ENCODE measurements at places on chromosomes 2 and 18. TPM values are rescaled to one million over a fixed set of nuclear protein-coding genes. Genes with fewer than 3 reads are reported as not detected.

GRCh38 chr2:28710545-28710944, 41.1 kb upstream of the PPP1CB start:
- no peaks in the 10 kb centered on the region for H3K36me3 ChIP-seq
- H3K27ac ChIP-seq, result no peak overlapping the region
- H3K4me1 ChIP-seq, result peaks cover 15% of the 10 kb centered on the region
- H3K27me3 ChIP-seq, result no peaks in the 10 kb centered on the region

DNA sequence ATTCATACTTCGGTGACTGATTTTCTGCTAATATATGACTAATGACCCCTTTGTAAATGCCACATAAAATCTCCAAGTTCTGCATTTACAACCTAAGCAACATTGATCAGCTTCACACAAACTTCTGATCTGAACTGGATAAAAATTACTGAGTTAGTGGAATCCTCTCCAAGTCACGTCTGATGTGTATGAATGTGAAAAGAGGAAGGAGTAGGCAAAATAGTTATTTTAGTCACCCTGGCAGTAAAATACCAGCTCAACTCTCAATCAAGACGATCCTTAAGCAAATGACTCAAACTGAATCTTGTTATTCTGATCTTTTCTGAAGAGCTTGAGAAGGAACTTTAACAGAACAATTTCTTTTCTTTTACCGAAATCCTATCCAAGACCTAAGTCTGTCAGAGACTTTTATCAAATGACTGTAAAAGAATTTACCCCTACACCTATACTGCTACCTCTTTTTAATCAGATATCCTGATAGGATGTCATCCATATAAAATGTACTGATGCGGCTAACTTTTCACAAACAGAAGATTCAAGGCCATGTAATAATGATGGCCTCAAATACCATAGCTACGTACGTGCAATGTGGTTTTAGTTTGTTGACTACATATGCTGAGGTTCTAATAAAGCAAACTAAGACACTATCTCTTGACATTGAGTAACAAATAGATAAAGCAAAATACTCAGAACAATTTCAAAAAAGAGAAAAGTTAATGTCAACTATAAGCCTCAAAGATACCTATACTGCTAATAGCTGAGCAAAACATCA, 23.7 kb downstream of the CUL3 start:
- peaks cover 37% of the 10 kb centered on the region for H3K4me1 ChIP-seq
- H3K27ac ChIP-seq, result no peak overlapping the region
- DNase-seq, result no peak

DNA sequence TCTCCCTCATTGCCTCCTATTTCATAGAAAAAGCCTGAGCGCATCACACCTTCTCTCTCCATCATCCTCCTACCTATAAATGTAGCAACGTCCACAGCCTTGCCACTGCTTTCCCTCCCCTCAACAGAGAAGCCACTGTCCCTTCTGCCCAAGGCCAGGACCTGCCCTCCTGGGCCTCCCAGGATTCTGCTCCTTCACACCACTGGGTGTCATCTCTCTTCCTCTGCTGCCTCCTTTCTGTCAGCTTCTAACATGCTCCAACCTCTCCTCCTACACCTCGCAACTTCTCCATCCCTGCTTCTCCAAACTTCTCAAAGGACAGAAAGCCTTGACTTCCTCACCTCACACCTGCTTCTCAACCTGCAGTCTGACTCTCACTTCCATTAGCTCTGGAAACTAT, 21.2 kb upstream of the ME2 start:
- no peak overlapping the region for H3K4me3 ChIP-seq
- no peak for DNase-seq
- H3K4me1 ChIP-seq, result no peaks in the 10 kb centered on the region
- no peak overlapping the region for H3K27ac ChIP-seq

Gene CNGA3
- not detected for total RNA-seq

Gene PAIP2B
- 3.2 TPM for total RNA-seq

DNA sequence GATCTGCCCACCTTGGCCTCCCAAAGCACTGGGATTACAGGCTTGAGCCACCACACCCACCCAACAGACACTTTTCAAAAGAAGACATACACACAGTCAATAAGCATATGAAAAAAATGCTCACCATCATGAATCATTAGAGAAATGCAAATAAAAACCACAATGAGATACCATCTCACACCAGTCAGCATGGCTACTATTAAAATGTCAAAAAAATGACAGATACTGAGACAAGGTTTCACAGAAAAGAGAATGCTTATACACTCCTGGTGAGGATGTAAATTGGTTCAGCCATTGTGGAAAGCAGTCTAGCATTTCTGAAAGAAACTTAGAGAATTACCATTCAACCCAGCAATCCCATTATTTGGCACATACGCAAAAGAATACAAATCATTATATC, 1947.2 kb downstream of the SUCLG1 start:
- no peaks in the 10 kb centered on the region for H3K36me3 ChIP-seq
- no peaks in the 10 kb centered on the region for H3K27me3 ChIP-seq
- H3K27ac ChIP-seq, result no peak overlapping the region
- no peak for DNase-seq
- no peak overlapping the region for H3K4me3 ChIP-seq

- no peak overlapping the region for H3K27ac ChIP-seq
- no peaks in the 10 kb centered on the region for H3K4me1 ChIP-seq
- H3K27me3 ChIP-seq, result no peaks in the 10 kb centered on the region
- no peaks in the 10 kb centered on the region for H3K36me3 ChIP-seq
- no peak overlapping the region for H3K4me3 ChIP-seq
- no peak for DNase-seq
Observed at GRCh38 chr2:84175340-84175739, 283.7 kb downstream of the SUCLG1 start.

Gene EN1
- not detected for total RNA-seq

Gene MDH1
- total RNA-seq, result 269 TPM

GRCh38 chr18:58417752-58418151, 211.1 kb downstream of the ALPK2 start:
- H3K36me3 ChIP-seq, result no peaks in the 10 kb centered on the region
- H3K4me1 ChIP-seq, result no peaks in the 10 kb centered on the region
- H3K27ac ChIP-seq, result no peak overlapping the region

DNA sequence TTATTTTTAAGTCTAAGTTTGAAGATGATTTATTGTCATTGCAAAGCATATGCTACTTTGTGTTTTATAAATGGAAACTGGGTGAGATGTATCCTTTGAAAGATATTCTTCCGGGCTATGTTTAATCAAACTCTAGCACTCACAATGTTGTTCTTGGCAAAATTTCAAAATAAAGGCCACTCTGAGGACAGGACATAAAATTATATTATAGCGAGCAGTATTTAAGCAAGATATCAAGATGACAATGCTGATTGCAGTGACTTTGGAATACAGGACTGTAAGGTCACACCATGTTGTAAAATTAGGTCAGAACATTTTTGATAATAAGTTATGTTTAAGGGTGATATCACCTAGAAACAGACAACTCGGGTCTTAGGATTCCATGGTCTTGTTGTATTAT, 14.2 kb downstream of the RPRM start:
- H3K36me3 ChIP-seq, result no peaks in the 10 kb centered on the region
- H3K4me3 ChIP-seq, result no peak overlapping the region
- H3K27me3 ChIP-seq, result peaks cover 36% of the 10 kb centered on the region
- no peak overlapping the region for H3K27ac ChIP-seq
- H3K4me1 ChIP-seq, result no peaks in the 10 kb centered on the region

Gene FNDC4
- not detected for total RNA-seq

DNA sequence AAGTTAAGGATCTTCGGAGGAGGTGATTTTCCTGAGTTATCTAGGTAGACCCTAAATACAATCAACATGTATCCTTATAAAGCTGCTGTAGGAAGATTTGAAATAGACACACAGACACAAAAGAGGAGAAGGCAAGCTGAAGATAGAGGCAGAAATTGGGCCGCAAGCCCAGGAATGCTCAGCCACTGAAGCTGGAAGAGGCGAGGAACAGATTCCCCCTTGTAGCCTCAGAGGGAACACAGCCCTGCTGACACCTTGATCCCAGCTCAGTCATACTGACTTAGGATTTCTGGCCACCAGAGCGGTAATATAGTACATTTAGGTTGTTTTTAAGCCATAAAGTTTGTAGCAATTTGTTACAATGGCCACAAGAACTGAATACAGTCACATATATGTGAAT, 90.9 kb downstream of the ETAA1 start:
- H3K4me3 ChIP-seq, result no peak overlapping the region
- no peak overlapping the region for H3K27ac ChIP-seq
- no peak for DNase-seq

- peaks cover 28% of the 10 kb centered on the region for H3K4me1 ChIP-seq
- DNase-seq, result no peak
- H3K27me3 ChIP-seq, result peaks cover 13% of the 10 kb centered on the region
- peak overlapping the region; percentile 87 for H3K4me3 ChIP-seq
- H3K27ac ChIP-seq, result peak overlapping the region; percentile 54
Observed at GRCh38 chr2:19990416-19990728, 467 bp upstream of the WDR35 start.
